ENCODE measurements at places on chromosomes 6 and 20. TPM values are rescaled to one million over a fixed set of nuclear protein-coding genes. Genes with fewer than 3 reads are reported as not detected.

GRCh38 chr6:13653296-13653695, 38.2 kb downstream of the NOL7 start:
- DNase-seq: no peak

DNA sequence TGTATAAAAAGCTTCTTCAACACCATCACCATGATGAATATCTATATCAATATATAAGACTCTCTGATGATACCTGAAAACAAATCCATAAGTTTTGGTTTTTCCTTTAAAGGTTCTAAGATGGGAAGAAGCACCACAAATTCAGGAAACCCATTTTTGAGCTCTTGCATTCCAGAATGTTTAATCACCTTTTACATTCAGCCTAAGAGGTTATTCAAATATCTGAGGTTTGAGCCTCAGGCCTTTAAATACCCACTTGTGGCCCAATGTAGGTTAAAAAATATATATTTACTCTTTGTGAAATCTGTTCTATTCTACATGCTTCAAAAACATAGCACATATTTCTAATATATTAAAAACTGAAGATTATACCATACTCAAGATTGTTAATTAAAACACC, 17.6 kb downstream of the HDAC2 start:
- DNase-seq: peak; percentile 42

- no peak for DNase-seq
These were observed 9.8 kb downstream of the RIMS4 start for GRCh38 chr20:44800391-44801046.

DNA sequence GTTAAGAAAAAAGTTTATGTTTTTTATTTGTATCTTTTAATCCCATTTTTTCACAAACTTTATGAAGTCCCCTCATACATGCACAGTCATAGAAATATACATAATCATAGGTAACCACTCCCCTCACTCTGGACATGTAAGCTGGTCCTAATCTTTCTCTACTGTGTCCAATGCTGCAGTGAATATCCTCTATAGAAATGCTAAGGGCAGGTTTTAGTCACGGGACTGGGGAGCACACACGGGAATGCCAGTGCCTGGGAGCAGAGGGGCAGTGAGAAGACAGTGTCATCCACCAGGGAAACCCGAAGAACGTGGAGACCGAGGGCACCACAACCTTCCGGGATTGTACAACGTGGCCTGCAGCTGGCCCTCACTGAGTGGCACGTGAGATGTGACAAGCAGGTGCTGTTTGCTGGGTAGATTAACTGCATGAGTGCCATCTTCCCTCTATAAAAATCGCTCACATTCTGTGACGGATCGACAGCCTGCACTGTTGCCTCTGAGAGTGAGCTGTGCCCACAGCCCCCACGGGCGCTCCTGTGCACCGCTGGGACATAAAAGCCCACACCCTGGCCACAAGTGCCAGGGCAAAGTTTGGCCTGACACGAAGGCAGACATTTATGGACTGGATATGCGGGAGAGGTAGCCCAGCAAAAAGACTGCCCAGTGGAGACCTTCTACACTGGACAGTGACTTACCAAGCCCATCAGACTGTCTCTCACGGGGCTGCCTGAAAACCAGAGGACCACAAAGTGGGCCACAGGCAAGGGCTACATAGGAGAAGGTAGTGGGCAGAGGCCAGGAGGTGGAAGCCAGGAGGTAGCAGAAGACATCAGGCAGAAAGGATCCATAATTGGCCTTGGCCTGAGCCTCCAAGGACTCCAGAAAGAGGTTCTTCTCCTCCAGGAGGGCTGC, 63.2 kb downstream of the FGD2 start:
- no peak for DNase-seq

DNA sequence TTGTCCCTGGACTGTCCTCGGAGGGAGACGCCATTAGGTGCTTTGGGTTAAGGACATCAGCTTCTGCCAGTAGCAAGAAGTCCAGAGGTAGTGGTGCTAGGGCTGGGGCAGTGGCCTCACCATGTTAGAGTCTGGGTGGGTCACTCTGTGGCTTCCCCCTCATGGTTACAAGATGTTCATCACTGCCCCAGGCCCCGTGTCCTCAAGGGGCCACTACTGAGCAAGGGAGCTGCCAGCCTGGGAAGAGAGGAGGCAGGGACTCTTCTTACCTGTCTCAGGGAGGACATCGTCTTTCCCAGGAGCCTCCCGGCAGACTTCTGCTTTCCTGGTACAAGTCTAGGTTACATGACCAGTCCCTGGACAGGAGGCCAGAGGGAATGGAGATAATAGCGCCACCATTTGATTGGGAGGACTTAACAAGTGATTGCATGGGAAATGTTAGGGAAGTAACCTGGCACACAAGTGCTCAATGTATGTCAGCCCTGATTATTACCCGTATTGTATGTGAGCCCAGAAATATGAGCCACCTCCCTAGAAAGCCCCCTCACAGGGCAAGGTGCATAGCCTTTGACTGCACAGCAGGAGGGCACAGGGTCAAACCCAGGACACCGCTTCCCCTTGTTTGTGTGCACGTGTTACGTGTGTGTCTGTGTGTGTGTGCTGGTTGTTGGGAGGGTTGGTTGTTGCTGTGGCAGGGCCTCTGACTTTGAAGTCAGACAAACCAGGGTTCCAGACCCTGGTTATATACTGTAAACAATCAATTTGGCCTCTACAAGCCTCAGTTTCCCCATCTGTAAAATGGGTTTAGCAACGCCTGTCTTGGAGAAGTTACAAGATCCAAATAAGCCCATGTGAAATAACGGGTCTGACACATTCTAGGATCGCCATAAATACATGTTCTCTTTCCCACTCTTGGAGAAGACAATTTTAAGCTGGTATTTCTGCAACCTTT, 30.0 kb downstream of the SIRPA start:
- no peak for DNase-seq

DNA sequence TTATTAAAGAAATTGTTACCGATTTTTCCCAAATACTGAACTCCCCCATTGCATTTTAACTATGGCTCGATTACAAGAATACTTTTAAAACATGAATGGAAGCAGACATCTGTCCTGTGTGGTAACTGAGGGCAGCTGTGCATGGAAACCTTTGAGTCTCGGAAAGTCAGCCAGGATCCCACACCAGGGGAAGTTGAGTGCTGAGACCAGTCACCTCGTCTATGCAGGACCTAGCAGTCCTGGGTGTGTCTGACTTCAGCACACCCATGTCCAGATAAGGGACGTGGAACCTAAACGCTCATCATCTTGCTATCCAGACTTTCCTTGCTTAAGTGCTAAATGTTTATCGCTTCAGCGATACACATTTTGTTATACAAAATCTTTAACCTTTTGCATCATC, 6.1 kb downstream of the RIN2 start:
- peak; percentile 26 for DNase-seq

GRCh38 chr20:37726971-37727956, 33.4 kb downstream of the CTNNBL1 start:
- DNase-seq: peak; percentile 40

DNA sequence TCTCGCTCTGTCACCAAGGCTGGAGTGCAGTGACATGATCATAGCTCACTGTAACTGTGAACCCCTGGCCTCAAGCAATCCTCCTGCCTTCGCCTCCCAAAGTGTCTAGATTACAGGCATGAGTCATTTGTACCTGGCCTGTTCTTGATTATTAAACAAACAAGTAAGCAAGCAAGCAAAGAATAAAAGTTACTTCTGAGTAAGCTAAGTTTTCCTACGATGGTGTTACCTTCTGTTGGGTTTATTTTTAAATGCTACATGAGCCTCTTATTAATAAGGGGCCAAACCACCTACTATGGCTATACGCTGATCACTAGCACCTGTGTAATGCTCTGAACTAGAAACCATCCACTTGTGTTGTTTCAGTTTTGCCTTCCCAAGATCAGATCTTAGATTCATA, 50.8 kb downstream of the IL22RA2 start:
- DNase-seq: no peak

DNA sequence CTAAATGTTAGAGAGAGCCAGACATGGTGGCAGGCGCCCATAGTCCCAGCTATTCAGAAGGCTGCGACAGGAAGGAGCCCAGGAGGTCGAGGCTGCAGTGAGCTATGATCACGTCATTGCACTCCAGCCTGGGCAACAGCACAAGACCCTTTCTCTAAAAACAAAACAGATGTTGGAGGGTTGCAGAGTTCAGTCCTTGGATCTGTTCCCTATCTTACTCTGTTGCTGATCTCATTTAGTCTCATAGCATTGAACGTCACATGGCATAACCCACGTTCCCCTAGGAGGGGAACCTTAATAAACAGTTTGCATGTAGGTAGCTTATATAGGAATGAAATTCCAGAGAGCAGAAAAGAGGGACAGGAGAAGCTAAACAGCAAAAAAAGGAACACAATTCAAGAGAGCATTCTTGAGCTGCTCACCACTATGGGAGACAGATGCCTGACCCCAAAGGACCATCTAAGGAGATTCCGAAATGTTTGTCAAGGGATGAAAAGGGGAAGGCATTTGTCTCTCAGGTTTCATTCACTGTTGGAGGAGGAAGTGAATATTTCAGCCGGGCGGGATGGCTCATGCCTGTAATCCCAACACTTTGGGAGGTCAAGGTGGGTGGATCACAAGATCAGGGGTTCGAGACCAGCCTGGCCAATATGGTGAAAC, 54.6 kb upstream of the PIM1 start:
- DNase-seq: no peak

- DNase-seq: no peak
These were observed 606.0 kb downstream of the DHX35 start for GRCh38 chr20:39568109-39568508.

DNA sequence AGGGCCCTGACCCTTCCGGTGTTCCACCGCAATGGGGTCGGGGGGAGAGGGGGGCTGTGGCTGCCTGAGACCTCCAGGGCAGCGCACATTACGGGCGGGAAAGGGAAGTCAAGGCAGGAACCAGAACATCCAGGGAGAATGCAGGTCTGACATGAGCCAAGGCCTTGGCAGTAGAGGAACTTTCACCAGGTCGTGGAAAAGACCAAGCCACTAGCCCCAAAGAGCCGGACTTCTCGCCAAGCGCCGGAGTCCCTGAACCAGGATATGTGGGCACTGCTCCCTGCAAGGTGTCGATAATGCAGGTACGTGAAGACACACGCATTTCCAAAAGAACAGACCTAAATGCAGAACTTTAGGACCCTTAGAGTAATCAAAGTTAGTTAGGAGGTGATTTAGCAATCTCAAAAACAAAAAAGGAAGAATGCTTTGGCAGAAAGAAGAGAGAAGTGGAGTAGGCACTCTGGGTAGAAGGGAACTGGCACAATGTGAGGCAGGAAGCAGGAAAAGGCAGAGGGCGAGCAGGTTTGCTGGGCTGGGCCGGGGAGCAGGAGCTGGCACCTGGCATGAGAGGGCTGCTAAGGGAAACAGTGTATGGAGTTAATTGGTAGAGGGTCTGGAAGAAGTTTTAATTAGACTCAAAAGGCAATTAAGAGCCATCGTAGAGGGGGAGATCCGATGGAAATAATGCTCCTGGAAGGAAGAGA, 14.3 kb downstream of the POU3F2 start:
- DNase-seq: no peak

GRCh38 chr20:63652192-63652980, 838 bp downstream of the STMN3 start:
- DNase-seq: no peak

DNA sequence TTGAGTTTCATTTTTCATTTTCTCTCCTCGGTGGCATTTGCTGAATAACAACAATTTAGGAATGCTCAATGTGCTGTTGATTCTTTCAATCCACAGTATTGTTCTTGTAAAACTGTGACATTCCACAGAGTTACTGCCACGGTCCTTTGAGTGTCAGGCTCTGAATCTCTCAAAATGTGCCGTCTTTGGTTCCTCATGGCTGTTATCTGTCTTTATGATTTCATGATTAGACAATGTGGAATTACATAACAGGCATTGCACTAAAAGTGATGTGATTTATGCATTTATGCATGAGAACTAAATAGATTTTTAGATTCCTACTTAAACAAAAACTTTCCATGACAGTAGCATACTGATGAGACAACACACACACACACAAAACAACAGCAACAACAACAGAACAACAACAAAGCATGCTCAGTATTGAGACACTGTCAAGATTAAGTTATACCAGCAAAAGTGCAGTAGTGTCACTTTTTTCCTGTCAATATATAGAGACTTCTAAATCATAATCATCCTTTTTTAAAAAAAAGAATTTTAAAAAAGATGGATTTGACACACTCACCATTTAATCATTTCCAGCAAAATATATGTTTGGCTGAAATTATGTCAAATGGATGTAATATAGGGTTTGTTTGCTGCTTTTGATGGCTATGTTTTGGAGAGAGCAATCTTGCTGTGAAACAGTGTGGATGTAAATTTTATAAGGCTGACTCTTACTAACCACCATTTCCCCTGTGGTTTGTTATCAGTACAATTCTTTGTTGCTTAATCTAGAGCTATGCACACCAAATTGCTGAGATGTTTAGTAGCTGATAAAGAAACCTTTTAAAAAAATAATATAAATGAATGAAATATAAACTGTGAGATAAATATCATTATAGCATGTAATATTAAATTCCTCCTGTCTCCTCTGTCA, 88.1 kb downstream of the SNAP25 start:
- DNase-seq: peak; percentile 84

The HRH3 gene
- not detected for total RNA-seq

The GRM4 gene
- not detected for total RNA-seq

The RNF144B gene
- total RNA-seq: 0.13 TPM

The SOX18 gene
- total RNA-seq: not detected

The RNASET2 gene
- 16.2 TPM for total RNA-seq

The TREML2 gene
- not detected for total RNA-seq

The FAM209B gene
- not detected for total RNA-seq

The CGA gene
- total RNA-seq: not detected
